Vagina (tissue), 2 donors: ENCODE measurements at places on chromosomes 13 and 19.

GRCh38 chr13:110690516-110690915 is 15.4 kb downstream of the CARS2 start:
- no peak for DNase-seq

- no peak for DNase-seq
Measured at GRCh38 chr13:42021851-42022250, 26.6 kb upstream of the DGKH start.

GRCh38 chr13:25922376-25922775 is 129.4 kb downstream of the SHISA2 start:
- DNase-seq, result no peak

DNA sequence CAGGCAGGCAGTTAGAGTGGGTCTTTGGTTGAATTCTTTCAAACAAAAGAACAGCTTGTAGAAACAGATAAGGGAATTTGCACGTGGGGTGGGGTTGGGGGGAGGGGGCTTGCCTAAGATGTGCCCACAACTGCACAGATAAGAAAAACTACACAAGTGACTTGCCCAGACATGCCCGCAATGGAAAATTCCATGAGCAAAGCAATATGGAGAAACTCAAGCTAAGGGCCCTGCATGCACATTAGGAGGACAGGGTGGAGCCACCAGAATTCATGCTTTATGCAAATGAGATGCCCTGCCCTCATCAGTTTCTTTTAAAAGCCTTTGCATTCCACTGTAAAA is 755.6 kb upstream of the MIR17HG start:
- no peak for DNase-seq

DNA sequence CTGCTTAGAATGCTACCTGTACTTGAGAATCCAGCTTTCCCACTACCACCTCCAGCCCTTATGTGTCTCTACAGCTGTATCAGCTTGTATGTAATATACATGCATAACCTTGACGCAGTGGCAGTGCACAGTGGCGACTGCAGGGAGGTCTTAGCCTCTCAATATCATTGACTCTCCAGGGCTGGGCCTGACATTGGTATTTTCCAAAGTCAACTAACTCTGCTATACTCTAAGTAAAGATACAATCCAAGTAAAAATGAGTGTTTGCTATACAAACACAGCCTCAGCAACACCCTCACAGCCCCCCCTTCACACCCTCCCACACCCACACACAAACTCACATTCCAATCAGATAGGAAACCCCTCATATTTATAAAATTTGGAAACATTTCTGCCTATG is 6.7 kb upstream of the UBL3 start:
- DNase-seq, result no peak

DNA sequence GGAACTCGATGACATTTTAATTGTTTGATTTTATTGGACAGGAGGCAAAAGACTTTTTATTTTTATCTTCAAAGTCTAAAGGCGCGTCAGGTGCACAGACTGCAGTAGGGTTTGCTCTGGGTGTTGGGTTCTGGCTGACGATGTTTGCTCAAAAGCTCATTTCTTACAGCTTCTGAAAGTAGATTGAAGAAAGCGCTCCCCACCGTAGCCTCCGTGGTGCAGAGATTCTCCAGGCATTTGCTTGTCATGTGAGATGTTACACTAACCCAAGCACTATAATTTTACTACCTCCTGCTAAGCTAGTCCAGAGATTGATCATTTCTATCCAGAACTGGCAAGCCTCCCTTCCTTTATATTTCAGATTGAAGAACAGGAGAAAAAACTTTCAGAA is 14.5 kb upstream of the ATP11A start:
- no peak for DNase-seq

DNA sequence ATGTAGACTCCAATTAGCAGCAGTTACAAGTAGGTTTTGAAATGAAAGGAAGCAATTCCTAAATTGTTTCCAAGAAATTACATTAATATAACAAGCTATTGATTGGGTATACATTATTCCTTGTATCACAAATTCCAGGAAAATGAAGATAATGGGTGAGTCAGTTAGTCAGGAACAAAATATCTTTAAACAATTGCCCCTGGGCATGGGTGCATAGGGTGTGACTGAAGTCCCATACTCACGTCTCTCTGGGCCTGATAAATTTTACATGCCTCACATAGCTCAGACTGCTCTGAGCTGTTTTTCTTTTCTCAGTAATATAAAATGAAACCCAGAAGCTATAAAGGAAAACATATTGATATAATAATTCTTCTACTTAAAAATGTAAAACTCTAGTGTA is 87.8 kb downstream of the FNDC3A start:
- no peak for DNase-seq

DNA sequence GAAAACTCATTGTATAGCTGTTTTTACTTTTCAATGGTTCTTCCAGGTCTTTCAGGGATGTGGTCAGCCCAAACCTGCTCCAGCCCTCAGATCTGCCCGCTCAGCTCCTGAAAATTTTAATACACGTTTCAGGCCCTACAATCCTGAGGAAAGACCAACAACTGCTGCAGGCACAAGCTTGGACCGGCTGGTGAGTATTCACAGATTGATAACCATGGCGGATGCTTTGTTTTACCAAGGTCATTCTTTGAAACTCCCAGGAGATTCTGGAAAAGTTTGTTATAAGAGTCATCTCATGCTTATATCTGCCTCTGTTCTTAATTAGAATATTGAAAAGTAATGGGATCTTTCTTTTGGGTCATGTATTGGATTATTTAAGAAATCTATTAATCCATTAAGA is 173.5 kb downstream of the DCT start:
- no peak for DNase-seq

- no peak for DNase-seq
Measured at GRCh38 chr19:51431124-51431523, 13.7 kb upstream of the SIGLEC10 start.

DNA sequence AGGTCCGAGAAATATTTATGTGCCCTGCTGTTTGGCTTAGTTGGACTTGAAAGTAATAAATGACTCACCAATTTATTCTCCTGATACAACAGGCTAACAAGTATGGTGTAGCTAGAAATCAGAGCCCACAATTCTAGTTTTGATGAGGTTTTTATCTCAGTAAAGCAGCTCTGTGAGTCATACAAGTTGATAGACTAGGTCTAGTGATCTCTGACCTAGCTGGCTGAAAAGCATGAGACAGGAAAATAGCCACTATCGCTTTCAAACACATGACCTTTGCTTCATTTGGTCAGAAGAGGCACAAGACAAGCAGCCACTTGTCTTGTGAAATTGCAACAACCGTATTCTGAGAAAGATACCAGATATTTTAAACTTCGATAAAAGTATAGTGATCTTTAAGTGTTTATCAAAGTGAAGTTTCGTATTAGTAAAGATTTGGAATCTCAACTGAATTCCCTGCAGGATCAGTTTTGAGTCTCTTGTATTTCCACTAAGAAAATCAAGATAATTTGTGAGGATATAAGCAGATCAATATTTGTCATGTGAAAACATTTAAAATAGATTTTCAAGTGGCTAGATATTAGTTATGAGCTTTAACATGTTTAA is 126.7 kb downstream of the MAB21L1 start:
- DNase-seq, result no peak

- DNase-seq, result no peak
Measured at GRCh38 chr13:62635161-62635560, 1219.5 kb upstream of the PCDH20 start.

DNA sequence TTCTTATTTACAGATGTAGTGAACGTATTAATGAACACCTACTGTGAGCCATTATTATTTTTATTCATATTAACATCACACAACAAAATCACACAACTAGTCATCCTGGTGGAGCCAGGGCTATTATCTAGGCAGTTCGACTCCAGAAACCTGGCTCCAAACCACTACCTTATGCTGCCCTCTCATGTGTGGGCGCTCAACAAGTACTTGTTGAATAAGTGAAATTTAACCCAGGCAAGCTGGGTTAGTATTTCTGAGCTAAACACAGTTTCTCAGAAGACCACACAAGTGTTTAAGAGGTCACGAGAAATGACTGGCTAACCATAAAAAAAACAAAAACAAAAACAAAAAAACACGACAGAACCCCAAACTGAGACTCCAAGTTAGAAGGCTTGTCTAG is 33.6 kb downstream of the MZT1 start:
- no peak for DNase-seq
